Stimulated activated CD8-positive, alpha-beta memory T cell treated with anti-CD3 and anti-CD28 coated beads, Interleukin-15, amount 100 ng/mL, for 24 hours (primary cell): ENCODE measurements at places on chromosomes 11 and 22.

DNA sequence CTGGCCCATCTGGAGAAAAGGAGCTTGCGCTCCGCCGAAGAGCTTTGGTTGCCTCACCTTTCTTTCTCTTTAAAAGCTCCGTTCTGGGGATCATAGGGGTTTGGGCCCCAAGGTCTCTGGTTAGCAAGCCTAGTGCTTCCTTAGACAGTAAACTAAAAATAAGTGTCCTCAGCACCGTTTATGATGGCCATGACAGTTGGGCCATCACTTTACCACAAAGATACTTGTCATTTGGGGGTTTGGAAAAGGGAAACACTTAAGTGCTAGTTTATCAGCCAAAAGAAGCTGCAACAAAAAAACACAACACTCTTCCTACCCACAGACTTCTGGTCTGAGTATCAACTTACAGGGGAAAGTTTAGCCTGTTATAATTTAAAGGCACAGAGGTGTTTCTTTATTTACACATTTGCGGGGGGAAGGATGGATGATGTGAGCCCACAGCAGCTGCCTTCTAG is 88.4 kb upstream of the CD44 start:
- DNase-seq = no peak

DNA sequence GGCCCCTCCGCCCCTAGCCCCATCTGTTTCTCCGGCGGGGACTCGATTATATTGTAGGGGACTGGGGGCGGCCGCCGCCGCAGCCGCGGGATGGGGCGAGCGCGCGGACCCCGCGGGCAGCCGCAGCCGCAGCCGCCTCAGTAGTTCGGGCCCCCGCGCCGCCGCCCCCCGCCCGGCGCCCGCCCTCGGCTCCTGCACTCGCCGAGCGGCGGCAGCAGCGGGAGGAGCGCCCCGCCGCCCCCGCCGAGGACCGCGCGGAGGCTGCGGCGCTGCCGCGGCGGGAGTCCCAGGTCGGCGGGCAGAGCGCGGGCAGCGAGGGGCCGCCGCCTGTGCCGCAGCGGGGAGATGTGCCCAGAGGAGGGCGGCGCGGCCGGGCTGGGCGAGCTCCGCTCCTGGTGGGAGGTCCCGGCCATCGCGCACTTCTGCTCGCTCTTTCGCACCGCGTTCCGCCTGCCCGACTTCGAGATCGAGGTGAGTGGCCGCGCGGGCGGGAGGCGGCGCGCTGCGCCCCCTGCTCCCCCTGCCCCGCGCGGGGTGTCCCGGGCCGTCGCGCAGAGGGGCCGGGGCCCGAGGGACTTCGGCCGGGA is at the start of gene CECR2:
Gene CECR2 (plus strand): TSS at position 22 of the 587 bp plus-strand sequence. CDS start 324 bp downstream, at position 346.
- DNase-seq = no peak

- DNase-seq = no peak
Observed at GRCh38 chr11:46407635-46408034, 16.1 kb upstream of the CHRM4 start.

- DNase-seq = no peak
Observed at GRCh38 chr11:48066881-48067800, 86.8 kb downstream of the PTPRJ start.

DNA sequence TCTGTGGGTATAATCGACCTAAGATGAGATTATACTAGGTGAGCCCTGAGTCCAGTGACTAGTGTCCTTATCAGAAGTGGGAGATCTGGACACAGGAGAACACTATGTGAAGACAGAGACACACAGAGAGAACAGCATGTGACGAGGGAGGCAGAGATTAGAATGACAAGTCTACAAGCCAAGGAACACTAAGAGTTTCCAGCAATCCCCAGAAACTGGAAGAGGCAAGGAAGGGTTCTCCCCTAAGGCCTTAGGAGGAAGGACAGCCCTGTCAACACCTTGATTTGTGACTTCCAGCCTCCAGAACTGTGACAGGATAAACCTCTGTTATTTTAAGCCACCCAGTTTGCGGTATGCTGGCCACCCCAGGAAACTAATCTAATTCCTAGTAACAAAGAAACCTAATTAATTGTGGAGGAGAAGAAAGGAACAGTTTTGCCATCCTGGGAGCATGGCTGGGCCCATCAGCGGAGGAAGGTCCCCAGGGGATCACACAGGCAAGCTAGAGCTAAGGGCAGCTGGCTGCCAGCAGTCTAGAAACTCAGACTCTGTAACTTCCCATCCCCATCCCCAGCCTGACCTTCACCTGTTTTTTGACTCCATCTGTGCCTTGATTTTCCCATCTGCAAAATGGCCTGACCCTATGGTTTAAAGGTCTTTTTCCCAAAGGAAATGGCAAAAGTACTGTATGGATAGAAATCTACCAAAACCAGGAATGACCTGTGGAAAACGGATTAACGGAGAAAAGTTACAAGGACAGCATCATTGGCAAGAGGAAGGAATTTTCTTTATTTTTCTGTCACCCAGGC is 10.3 kb upstream of the THOC5 start:
- DNase-seq = no peak

DNA sequence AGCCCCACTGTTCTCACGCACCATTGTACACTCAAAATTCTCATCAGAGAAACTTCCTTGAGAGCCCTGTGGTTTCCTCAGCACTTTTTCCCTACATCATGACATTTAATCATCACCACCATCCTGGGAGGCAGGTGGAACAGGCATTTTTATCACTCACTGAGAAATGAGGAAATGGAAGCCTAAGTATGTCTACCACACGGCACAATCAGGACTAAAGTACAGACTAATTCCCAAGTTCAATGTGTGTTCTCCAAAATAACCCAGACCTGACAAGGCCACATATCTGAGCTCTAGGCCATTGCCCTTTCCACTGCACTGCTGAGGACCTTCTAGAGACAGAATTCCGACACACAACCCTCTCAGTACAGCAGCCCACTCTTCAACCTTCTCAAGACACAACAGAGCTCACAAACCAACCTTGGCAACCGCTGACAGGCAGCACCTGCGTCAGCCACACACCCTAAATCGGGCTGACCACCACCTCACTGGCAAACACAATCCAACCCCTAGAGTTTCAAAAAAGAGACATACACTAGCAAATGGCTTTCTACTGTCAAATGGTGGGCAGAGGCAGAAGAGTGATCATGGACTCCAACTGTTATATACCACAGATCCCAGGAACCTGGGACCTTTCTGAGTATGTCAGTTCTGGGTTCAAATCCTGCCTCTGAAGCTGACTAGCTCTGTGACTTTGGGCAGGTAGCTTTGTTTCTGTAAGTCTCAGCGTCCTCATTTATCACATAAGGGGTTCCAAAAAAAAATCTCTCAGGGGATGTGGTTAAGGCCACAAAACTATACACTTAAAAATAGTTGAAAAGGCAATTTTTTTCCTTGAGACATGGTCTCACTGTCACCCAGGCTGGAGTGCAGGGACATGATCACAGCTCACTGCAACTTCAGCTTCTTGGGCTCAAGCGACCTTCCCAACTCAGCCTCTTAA is 16.3 kb downstream of the SMCO4 start:
- DNase-seq = no peak
